ENCODE measurements at places on chromosomes 4 and X.

GRCh38 chr4:140049849-140050637 lies 103.9 kb downstream of the MAML3 start:
- no peak for DNase-seq

- no peak for DNase-seq
Measured at GRCh38 chrX:120205816-120206753, 44.5 kb upstream of the ZBTB33 start.

- no peak for DNase-seq
Measured at GRCh38 chr4:185068837-185069236, 50.5 kb downstream of the HELT start.

- DNase-seq: no peak
Measured at GRCh38 chr4:147136751-147137150, 191.1 kb upstream of the TTC29 start.

GRCh38 chrX:155592981-155593380 lies 19.8 kb downstream of the TMLHE start:
- DNase-seq: no peak

- no peak for DNase-seq
Measured at GRCh38 chr4:24211856-24212255, 322.0 kb upstream of the PPARGC1A start.

GRCh38 chr4:87038837-87039615 lies 104.2 kb downstream of the AFF1 start:
- DNase-seq: no peak

DNA sequence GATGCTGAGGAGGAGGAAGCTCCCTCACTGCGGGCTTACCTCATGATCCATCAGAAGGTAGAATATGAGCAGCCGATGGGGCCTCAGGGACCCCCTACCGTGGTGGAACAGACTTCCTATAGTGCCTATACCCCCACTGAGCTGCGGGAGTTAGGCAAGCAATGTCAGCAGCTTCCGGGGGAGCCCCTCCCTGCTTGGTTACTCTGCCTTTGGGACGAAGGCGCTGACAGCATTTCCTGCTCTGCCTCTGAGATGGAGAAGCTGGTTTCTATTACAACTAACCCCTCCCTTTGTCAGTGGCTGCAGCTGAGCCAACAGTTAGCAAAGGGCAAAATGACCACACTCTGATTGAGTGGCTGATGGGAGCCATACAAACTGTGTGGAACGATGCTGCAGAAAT lies 430.7 kb downstream of the IDS start:
- no peak for DNase-seq

DNA sequence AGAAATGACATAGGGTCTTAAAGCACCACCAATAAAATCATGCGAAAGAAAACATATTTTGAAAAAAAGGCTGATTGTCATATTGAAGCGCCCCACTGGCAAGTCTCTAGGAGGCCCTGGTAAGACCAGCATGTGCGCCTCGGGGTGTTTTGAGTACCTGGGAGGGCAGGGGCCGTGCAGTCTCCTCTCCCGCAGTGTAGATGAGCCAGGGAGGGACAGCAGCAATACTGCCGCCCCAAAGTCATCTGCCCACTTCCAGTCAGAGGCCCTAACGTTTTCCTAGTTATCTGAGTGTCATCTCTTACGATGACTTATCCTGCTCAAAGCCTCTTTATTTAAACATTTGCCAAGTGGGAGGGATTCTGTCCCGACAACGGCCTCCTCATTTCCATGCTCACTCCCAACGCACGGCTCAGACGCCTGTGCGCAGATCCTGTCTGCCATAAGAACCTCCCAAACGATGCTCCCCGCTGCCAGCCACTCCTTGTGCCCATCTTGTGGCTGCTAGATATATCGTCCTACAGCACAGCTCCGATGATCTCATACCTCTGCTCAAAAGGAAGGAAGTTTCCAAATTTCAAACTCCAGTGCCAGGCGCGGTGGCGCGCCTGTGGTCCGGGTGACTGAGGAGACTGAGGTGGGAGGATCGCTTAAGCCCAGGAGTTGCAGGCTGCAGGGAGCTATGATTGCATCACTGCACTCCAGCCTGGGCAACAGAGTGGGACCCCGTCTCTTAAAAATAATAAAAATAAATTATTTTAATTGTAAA lies 17.2 kb upstream of the SCRG1 start:
- DNase-seq: no peak

DNA sequence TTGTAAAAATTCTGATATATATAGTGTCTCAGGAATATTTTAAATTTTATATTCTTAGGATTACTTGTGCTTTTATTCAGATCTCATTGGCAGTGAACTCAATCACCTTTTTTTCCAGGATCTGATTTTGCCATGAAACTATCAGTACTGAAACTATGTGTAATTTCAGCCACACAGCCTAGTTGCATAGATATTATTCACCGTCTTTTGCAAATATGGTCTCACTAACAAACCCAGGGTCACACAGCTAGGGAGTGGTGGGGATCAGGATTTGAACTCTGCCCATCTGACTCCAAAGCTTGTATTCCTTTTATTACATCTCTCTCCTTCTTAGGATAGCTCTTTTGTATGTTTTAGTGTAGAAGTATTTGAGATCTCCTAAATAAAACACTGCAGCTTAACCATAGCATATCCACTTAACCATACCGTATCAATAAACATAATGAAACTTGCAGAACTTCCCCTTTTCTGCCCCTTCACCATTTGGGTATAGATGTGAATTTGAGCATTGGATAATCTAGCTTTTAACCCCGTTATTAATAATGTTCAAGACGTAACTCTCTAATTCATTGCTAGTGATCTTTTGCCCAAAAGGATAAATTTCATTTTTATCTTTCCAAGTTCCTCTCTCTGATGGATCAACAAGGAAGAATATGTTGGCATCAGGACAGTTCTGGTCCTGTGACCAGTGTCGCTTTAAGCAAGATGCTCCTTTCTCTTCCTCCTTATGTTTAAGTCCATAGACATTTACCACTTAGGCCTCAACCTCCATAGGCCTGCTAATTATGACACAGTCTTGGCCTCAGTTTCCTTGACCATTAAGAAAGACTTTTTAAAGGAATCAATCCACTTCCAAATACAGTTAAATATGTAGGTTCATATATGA lies 74.6 kb downstream of the RAPGEF2 start:
- no peak for DNase-seq

DNA sequence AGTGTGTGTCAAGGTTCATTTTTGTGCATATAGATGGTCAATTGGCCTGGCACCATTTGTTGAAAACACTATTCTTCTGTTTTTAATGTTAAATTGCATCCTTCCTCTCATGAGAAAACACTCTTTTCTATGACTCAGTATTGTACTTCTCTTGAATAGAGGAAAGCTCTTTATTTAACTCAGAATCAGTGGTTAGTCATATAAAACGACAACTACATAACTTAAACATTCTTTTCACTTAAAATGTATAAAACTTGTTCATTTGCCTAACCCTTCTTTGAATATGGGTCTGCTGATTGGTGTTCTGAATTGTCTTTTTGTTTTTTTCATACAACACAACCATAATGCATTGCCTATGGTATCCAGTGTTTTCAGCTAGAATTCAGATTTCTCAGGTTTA lies 17.2 kb upstream of the MRPL1 start:
- DNase-seq: no peak

DNA sequence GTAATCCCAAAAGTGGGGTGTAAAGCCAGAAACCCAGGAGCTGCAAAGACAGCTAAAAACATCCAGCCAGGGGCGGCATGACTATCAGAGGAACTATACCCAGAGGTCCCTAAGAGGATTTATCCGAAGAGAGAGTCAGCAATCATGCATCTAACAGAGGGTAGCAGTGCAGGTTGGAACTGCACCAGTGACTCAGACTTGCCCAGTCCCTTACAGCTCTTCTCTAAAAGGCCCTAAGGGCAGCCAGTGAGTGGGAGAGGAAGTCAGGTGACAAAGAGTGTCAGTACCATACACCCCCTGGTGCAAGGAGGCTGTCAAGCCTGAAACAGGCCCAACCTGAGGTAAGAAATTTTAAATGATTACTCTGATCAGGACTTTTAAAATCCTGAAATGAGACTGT lies 88.1 kb downstream of the CAMK2D start:
- no peak for DNase-seq

GRCh38 chrX:19863857-19864223 lies 23.6 kb downstream of the SH3KBP1 start:
- DNase-seq: no peak

- DNase-seq: no peak
Measured at GRCh38 chr4:184215709-184216328, 1.9 kb downstream of the ENPP6 start.

DNA sequence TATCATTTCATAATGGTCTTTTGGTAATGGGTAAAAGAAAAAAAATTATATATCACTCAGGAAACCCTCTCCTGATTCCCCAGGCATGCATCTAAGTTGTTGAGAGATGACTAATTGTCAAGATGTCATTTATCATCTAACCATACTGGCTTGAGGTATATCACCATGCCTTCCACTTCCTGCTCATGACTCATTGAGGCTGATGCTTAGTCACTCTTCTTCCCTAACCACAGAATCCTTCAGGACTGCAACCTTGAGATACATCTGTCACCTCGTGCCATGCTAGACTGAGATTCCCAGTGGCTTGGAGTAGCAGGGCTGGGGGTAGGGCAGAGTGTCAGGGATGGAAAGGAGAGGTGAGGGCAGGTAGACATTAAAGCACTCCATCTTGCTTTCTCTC lies 782.5 kb upstream of the INTU start:
- no peak for DNase-seq

GRCh38 chr4:141719585-141719984 lies 83.2 kb downstream of the IL15 start:
- DNase-seq: no peak

DNA sequence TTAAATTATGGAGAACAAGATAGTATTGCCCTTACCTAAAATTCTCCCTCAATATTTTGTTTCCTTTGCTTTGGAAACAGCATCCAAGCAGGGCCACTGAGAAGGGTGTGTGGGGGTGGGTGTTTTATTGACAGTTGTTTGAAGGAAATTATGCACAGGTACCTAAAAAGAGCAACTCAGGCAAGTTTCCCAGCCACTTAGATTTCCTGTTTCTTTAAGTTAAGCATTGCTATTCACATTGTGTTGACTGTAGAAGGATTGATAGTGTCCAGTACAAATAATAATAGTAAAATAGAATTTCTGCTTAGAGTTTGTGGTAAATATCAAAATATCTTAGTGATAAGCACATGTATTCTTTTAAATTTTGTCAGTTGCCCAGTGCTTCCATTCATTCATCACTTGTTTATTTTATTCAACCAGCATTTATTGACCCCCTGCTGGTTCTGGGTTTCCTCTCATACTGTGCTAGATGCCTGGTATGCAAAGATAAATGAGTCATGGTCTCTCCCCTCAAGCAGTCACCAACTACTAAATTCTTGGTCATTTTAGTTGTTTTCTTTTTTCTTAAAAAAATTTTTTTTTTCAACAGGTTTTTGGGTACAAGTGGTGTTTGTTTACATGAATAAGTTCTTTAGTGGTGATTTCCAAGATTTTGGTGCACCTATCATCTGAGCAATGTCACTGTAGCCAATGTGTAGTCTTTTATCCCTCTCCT lies 50.0 kb downstream of the GALNT7 start:
- no peak for DNase-seq

GRCh38 chrX:74421036-74421739 lies at the start of gene SLC16A2:
Gene SLC16A2 (plus strand): TSS chrX:74421493. CDS start chrX:74421638, 145 bp downstream.
- no peak for DNase-seq
